Fibroblast of villous mesenchyme (primary cell): ENCODE measurements at places on chromosomes 11 and 22. TPM values are rescaled to one million over a fixed set of nuclear protein-coding genes. Genes with fewer than 3 reads are reported as not detected.

Gene CHEK1
- 31.9 and 53.1 TPM in 2 replicates for total RNA-seq

GRCh38 chr11:118897721-118898310 lies 14.1 kb downstream of the CXCR5 start:
- DNase-seq, result no peak

Gene CABP2
- total RNA-seq, result not detected in 2 replicates

- DNase-seq, result no peak
Observed at GRCh38 chr22:45421349-45422055, 8.0 kb downstream of the RIBC2 start.

Gene MAJIN
- total RNA-seq, result not detected in 2 replicates

- DNase-seq, result no peak
Observed at GRCh38 chr22:19424186-19424500, 7.4 kb downstream of the HIRA start.

DNA sequence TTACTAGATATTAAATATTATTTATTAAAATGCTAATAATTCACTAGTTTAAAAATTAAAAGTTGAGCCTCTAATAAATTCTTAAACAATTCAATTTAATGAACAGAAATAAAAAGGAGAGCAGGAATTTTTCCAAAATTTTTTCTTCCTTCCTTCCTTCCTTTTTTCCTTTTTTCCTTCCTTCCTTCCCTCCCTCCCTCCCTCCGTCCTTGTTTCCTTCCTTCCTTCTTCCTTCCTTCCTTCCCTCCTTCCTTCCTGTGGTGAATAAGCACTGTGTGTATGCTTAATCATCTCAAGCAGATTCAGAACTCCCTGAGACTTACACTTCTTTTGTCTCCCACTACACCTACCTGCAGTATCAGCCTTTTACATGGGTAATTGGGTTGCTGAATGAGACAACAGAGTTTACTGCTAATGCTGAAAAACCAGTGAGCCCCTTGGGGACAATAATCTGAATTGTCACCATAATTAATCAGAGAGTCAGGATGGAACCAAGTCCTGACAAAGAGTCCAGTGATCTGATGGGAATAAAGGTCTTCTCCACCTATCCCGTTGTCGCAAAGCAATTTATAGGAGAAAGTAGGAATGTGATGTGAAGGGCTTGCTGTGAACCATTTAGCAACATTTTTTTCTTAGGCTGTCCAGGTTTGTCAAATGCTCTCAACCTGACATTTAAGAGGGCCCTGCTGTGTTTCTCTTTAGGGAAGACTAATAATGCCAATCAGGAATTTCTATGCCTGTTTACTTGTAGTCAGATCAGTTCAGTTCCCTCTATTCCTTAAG lies 58.1 kb upstream of the CEP295 start:
- DNase-seq, result no peak

GRCh38 chr22:50581031-50581949 lies 1.4 kb downstream of the CHKB start:
- DNase-seq, result no peak

DNA sequence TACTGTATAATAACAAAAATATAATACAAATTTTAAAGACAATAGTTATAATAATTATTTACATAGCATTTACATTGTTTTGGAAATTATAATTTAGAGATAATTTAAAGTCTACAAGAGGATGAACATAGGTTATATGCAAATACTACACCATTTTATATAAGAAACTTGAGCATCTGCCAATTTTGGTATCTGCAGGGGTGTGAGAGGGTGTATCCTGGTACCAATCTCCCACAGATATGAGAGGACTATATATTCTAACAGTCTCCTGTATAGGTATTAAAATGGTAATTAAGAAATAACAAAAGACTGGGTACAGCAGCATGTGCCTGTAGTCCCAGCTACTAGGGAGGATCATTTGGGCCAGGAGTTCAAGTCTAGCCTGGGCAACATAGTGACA lies 134.4 kb downstream of the APOL5 start:
- no peak for DNase-seq

Gene TIMM10
- 27.7 and 39.3 TPM in 2 replicates for total RNA-seq

GRCh38 chr11:85751724-85752123 lies 59.2 kb downstream of the SYTL2 start:
- no peak for DNase-seq

Gene BEST1
- 3.0 and 3.2 TPM in 2 replicates for total RNA-seq

DNA sequence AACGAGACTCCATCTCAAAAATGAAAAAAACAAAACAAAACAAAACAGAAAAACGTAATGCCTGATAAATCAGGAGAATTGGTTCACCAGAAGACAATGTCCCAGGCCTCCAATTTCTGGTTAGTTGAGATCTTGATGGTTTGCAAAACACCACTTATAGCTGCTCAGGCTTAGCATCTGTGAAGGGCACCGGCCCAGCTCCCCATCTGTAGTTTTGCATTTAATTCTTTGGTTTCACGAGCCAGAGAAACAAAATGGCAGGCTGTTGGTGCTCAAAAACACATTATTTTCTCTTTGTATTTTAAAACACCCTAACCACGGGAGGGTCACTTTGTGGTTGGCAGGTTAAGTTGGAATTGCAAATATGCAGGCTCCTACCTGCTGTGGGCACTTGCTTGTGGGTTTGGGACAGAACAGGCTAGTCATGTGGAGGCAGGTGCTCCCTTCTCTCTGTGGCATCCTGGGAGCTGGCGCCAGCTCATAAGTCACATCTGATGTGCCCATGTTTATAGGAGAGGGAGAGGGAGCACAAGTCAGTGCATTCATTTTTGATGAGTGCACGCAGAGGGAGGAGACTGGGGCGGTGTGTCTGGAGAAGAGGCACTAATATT lies 145.9 kb downstream of the CEP164 start:
- DNase-seq, result no peak

Gene INPP5J
- total RNA-seq, result 0.43 and 0.97 TPM in 2 replicates

GRCh38 chr11:66080055-66080817 lies 10.2 kb downstream of the PACS1 start:
- peak; percentile 95 for DNase-seq

Gene YPEL1
- under 0.01 TPM in 2 replicates for total RNA-seq

GRCh38 chr22:35065796-35066218 lies at the start of gene ISX:
Gene ISX, plus strand, starts transcription at chr22:35066158. Its CDS starts 930 bp downstream, at chr22:35067088.
- DNase-seq, result no peak

GRCh38 chr11:104259121-104259610 lies 95.2 kb upstream of the PDGFD start:
- no peak for DNase-seq

Gene XRCC6
- total RNA-seq, result 302 and 350 TPM in 2 replicates
